Calu3 (cell line): ENCODE measurements at places on chromosomes 7 and 10.

DNA sequence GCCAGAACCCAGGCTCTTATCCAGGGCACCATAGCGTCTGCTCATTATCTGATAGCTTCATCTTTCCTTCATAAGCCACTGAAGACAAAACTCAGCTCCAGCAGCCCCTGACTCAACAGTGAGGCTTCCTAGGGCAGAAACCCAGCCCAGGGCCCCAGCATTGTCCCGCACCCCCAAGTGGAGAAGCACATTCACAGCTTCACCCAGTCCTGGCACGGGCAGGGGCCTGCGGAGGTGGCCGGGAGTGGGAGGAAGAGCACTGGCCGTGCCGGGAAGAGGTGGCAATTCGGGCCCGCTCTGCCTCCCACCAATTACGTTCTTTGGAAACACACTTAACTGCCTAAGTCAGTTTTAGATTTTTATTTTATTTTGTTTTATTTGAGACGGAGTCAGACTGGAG lies 10.3 kb upstream of the CALML5 start:
- DNase-seq = no peak

- no peak for DNase-seq
Observed at GRCh38 chr7:116769546-116769945, 92.8 kb upstream of the CAPZA2 start.

- no peak for DNase-seq
Observed at GRCh38 chr7:46902463-46902862, 679.4 kb downstream of the TNS3 start.

- no peak for DNase-seq
Observed at GRCh38 chr7:67209256-67209655, 212.6 kb downstream of the TYW1 start.

DNA sequence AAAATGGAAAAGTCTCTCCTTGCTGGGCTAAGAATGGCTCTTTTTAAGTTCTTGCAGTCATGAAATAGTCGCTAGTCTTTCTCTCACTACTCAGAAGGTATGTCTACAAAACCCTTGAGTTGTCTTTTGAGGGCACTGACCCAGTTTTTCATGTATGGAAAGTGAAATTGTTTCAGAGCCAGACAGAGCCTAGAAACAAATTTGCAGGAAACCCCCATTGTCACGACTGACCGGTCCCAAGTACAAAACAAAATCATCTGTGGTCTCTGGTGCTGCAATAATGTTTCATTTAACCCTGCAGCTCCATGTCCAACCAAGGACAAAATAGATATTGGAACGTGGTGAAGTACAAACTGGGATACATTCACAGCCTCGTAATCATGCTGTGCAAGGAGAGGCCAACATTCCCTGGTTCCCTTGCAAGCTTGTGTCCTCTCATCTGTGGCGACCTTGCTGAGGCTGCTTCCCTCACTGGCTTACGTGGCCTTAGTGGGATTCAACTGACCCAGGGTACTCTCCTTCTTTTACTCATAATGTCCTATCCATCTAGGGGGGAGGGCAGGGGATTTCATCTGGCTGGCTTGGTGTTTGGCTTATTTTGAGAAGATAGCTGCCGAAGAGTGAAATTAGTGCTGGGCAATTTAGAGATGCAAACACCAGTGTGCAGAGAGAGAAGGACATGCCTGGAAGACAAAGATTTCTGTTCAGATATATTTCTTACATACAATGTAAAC lies 172.5 kb downstream of the IPMK start:
- DNase-seq = no peak

- no peak for DNase-seq
Observed at GRCh38 chr10:93437946-93438612, 44.1 kb downstream of the MYOF start.

DNA sequence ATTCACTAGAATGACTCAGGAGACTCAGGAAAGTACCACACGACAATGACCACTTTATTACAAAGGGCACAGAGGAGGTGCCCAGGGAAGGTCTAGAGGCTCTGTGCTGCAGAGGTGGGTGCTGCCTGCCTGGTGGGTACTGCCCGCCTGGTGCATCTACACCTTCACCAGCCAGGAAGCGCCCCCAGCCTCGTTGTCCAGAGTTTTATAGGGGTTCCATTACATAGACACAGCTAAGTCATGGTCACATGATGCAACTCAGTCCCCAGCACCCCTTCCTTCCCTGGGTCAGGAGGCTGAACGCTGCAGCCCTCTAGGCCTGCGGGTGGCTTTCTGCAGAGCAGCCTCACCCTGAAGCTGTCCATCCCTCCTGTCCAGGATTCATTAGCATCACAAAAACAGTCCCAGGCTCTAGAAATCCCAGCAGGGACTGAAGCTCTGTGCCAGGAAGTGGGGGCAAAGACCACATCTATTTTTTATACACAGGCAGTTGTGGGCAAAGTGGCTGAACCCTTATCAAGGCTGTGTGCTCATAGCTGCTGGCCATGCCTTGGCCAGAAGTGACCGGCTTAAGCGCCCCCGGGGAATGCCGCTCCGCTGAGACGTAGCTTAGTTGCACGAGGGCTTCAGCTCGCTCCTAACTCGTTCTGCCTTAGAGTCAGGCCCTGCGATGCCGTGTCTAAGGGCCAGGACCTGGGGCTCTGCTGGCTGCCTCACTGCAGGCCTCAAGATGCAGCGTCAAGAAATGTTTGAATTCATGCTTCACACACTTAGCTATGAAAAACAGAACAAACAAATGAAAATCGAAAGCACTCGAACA lies 219.0 kb downstream of the GLRX3 start:
- no peak for DNase-seq

GRCh38 chr7:142898377-142899170 lies 13.0 kb upstream of the TRPV6 start:
- no peak for DNase-seq

- DNase-seq = no peak
Observed at GRCh38 chr7:119343289-119343688, 929.7 kb upstream of the KCND2 start.

GRCh38 chr10:34885011-34885410 lies 69.9 kb upstream of the PARD3 start:
- no peak for DNase-seq

GRCh38 chr10:95693071-95693667 lies 558 bp downstream of the TCTN3 start:
- no peak for DNase-seq

- no peak for DNase-seq
Observed at GRCh38 chr10:118781541-118781940, 26.8 kb upstream of the CACUL1 start.

DNA sequence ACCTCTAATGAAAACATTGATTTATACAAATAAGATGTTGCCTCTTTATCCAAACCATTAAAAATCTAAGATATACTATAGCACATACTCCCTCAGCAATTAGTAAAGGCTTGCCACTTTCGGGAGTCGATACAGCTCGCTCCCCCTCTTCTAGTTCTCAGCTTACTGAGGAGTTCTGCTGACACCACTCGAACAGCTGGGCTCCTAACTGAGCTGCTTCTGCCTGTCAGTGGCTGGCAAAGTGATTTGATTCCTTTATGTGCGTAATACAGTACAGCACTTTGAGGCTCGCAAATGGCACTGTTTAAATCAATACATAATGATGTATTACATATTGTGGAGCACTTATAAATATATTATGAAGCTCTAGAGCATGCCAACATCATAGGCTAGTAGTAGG lies 241.8 kb downstream of the CREB5 start:
- no peak for DNase-seq

DNA sequence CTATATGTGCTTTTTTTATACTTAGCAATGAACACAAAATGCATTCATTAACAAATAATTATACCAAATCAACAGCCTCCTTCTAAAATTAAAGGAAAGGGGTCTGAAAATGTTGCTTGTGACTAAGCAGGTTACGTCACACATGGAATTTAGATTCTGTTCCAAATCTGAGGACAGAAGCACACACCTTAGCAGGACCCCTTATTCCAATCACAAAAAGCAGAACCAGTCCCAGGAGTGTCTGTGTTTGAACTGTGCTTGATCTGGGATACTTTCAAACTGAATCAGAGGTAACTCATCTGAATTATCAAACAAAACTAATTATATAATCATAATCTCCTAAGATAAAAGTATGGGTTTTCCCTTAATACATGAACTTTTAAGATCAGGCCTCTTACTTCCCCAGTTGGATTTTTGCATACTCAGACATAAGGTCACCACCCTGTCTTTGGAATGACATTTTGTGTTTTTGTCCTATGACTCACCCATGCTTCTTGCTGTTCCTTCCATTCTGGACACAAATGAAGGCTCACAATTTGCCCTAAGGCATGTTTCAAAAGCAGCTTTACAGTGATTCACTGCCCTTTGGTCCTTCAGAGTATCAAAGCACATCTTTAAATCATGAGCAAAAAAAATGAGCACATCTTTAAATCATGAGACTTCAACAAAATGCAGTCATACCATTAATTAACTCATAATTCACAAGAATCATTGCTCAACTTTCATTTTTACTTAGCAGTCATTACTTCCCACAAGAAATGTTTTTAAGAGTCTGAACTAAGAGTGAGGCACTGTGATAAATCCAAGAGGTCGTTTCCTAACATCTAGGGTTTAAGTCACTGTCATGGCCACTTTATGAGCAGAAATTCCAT lies 35.5 kb downstream of the SEMA3C start:
- DNase-seq = peak; percentile 18

DNA sequence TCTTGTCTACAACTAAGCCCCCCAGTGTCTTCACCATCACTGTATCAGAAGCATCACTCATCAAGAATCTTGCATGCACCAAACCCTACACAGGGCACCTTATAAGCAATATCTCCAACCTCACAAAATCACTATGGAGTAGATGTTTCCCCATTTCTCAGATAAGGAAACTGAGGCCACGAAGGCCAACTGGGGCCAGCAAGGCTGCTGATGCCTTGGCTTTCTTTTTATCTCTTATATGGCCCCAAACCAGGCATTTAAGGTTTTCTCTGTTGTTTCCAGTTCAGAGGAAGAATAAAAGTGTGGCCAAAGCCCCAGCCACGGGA lies 47.3 kb upstream of the NPFFR1 start:
- no peak for DNase-seq

DNA sequence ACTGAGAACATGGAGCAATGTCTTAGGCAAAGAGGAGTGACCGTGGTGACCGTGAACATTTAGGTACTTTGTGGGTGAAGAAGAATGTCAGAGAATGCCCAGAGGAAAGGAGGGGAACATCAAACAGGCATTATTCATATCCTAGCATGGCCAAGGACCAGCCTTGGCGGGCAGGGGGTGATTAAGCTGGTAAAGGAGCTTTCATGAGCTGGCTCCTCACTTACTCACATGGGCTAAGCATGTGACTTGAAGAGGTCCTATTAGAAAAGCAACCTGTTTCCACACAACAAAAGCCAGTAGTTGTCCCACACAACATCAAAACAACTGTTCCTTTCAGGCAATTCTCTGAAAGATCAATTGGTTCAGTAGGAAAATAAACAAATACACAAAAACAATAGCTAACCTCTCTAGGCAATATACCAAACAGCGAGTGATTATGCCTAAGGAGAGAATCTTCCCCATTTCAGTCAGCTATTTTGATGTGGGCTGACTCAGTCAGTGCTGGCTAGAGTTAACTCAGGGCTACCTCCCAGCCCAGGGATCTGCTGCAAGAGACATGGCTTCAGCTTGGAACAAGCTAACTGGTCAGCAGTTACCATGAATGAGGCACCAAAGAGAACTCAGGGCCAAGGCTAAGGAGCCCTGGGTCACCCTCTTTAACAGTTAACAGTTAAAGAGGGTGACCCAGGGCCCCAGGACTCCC lies 283.5 kb downstream of the ARHGAP12 start:
- DNase-seq = no peak

DNA sequence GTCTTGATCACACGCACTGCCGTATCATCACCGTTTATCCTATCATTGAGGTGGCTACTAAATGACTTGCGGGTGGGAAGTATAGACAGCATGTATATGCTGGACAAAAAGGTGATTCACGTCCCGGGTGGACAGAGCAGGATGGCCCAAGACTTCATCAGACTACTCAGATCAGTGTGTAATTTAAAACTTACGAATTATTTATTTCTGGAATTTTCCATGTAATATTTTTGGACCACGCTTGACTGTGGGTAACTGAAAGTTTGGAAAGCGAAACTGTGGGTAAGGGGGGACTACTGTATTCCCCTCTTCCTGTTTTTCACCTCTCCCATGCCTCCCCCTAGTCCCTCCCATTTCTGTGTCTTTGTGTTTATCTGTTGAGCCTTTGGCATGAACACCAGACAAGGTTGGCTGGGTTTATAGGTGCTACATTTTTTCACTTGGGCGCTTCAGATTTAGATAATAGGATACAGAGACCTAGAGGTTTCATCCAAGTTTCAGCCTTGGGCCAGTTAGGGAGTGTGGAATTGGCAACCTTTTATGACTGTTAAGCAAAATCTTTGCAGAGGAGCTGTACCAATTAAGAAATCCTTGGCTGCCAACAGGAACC lies 55.8 kb downstream of the RBM20 start:
- no peak for DNase-seq

- DNase-seq = no peak
Observed at GRCh38 chr10:77501846-77502261, 135.8 kb downstream of the KCNMA1 start.

GRCh38 chr7:100069991-100070390 lies 11.5 kb downstream of the ZNF3 start:
- DNase-seq = no peak

GRCh38 chr10:60433684-60434083 lies 44.0 kb upstream of the ANK3 start:
- no peak for DNase-seq

- no peak for DNase-seq
Observed at GRCh38 chr7:16063221-16063620, 358.1 kb downstream of the CRPPA start.
